H1 (cell line): ENCODE measurements at places on chromosomes 5 and 9.

- DNase-seq: no peak
Measured at GRCh38 chr9:87725356-87725899, 491 bp upstream of the CTSL start.

GRCh38 chr5:149153751-149154610 is 12.7 kb downstream of the ABLIM3 start:
- DNase-seq: no peak

GRCh38 chr5:10620346-10620745 is 56.5 kb downstream of the ANKRD33B start:
- DNase-seq: no peak

DNA sequence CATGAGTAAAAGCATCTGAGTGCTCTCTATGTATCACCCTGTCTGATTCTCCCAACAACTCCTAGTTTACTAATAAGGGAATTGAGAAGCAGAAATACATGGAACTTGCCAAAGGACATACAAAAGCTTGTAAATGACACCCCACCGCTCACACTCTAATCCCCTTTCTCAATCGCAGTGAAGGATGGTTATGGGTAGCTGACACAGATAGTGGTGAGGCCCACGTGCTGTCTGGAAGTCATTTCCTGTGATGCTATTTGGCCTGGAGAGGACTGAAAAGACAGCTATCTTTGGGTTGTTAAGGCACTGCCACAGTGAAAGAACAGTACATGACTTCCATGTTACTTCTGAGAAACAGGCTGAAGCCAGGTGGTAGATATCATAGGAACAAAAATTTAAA is 117.0 kb downstream of the GLIS3 start:
- no peak for DNase-seq

GRCh38 chr9:125747053-125747764 is at the start of gene PBX3:
TSS of gene PBX3 (plus strand) at chr9:125747373.
- DNase-seq: peak; percentile 66

DNA sequence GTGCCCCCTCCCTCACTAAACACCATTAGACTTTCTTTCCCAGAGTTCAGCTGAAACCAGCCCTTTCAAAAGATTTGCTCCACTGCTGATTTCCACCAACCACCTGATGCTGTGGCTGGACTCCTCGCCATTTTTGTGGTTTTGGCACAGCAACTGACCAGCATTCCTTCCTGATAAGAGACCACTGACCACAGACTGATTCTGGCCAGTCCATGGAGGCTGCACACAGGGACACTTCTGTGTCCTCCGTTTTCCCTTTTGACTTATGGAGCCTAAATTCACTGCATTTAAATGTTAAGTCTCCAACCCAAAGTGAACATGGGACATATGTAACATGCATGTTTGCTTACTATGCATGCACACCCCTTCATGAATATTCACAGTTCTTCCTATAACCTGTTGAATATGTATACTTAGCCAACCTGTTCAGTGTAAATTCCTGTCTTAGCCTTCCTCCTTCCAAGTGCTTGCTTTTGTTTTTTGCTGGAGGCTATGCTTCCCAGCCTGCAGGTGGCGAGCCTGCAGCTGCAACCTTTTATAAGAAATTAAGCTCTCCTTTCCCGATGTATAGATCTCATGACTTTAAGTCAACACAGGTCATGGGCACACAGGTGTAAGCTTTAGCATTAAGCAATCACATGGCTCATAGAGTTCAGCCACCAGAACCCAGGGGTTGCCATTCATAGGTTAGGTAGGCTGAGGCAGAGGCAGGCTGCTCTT is 78.7 kb downstream of the ACTL7B start:
- DNase-seq: no peak

- DNase-seq: no peak
Measured at GRCh38 chr5:116559239-116559638, 15.4 kb downstream of the SEMA6A start.

DNA sequence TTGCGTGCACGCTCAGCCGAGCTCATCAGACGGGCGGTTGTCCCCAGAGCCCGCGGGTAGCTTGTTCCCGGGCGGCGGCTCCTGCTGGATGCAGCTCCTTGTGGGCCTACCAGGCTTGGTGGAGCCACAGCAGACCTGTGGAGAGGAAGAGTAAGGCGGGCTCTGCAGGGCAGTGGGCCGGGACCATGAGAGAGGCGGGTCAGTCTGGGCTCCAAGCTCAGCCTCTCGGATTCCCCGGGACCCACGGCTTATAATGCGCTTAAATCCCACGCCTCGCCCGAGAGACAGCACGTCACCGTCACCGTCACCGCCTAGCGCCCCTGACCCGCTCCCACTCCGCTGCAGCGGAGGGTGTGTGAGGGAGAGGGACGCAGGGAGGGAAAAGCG is 1.9 kb upstream of the ANKRD18A start:
- DNase-seq: no peak

GRCh38 chr5:66362046-66362445 is 217.9 kb downstream of the SREK1 start:
- no peak for DNase-seq

- no peak for DNase-seq
Measured at GRCh38 chr5:123800640-123801039, 288.7 kb downstream of the CSNK1G3 start.

DNA sequence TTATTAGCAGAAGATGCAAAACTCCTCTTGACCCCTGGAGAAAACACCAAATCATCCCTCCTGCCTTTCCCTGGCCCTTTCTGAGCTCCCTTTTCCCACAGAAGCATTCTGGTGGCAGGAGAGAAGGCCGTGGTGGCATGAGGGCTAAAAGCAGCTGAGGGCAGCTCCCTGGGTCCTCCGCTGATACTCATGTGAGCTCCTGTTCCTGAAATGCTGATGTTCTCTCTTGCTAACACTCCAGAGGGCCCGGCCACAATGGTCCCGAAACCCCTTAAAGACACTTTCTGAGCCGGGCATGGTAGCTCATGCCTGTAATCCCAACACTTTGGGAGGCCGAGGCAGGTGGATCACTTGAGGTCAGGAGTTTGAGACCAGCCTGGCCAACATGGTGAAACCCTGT is 183.1 kb downstream of the HSPA4 start:
- DNase-seq: no peak

DNA sequence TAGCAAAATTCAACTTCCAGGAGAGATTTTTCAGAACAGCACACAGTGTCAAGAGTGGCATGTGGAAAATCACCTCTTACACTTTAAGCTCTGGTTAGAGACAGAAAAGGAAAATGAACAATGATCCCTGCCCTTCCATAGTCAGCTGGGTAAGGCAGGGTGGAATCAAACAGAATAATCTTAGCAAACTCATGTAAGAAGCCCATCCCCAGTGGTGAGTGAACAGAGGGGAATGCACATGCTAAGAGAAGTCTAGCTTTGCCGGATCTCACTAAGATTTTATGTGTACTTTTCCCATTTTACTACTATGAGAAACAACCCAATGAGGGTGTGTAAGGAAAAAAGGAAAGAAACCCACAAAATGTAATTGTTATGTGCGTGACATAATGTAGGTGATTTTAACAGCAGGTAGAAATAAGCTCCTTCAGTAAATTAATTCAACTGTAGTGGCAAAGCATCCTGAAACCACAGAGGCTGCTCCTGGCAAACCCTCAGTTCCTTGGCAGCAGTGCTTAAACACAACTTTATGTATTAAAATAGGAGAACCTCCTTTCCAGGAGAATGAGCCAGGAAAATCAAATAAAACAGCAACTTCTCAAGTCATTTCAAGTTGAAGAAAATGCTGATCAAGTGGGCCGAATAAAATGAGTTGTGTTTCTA is 366.0 kb upstream of the TRPC7 start:
- DNase-seq: no peak

DNA sequence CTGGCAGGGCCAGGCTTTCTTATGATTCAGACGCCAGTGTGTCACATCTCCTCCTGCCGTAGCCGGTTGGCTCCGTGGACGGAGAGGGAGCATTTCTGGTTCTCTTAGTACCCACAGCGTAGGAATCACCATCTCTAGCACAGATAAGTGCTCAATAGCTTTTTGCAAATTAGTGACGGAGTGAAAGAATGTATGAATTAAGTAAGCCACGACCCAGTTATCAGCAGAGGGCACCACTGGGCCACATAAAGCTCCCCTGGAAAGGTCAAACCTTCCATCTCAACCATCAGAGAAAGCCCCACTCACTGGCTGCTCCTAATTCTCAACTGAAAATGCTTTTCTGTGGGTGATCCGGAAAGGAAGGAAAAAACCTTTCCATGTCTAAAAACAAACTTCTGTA is 317.0 kb upstream of the ADCY2 start:
- peak; percentile 31 for DNase-seq

DNA sequence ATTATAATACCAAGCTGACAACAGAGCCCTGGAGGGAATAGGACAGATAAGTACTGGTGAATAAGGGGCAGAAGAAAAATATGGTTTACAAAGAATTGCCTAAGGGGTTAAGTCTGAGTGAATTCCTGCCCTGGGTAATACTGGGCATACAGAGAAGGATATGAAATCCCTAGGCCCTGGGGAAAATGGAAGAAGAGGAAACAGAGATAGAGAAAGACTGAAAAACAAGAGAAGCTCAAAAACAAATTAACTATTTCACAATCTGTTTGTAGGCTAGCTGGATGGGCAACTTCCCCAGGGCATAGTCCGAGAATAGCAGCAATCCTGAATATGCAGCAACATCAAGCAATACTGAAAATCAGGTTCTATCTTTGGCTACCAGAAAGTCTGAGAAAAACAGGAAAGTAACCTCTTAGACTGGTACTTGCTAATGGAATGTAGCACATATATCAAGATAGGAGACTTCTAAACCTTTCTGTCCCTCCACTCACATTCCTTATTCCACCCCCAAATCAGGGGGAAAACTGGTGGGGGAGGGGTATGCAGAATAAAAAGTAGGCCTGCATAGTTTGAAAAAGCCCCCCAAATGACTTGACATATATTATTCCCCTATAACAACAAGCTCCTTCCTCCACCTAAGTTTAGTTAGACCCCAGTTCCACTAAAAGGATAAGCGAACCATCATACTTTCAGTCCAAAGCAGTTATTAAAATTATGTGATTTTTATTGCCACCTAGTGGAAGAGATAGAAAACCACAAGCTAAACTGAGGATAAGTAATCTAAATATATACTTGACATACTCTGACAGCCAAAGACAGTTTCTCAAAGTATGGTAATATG is 20.6 kb downstream of the SLC38A9 start:
- no peak for DNase-seq

DNA sequence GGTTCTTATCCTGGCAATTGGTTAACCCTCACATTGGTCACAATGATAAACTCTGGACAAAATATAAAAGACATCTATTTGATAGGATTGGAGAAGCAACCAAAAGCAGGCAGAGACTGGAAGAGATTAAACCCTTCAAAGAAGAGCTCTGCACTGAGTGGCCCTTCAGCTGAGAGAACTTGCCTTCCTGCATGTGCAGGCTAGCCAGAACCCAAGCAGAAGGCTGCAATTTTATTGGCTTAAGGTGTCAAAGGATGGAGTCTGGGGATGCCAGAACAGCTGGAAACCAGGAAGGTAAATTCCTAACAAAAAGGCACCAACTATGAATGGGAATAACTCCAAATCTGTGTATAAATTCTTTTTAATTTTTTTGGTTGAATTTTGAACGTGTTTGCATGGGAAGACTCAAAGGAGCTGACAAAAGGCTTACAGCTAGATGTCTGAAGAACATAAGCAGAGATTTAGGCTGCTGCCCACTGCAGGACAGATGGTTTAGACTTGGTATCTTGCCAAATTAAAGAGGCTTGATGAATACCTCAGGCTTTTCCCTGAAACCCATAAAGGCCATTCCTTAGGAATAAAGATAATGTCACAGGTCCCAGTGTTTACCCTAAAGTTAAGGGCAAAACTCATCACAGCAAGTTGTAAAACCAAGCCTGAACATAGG is 66.3 kb downstream of the NR2F1 start:
- no peak for DNase-seq

DNA sequence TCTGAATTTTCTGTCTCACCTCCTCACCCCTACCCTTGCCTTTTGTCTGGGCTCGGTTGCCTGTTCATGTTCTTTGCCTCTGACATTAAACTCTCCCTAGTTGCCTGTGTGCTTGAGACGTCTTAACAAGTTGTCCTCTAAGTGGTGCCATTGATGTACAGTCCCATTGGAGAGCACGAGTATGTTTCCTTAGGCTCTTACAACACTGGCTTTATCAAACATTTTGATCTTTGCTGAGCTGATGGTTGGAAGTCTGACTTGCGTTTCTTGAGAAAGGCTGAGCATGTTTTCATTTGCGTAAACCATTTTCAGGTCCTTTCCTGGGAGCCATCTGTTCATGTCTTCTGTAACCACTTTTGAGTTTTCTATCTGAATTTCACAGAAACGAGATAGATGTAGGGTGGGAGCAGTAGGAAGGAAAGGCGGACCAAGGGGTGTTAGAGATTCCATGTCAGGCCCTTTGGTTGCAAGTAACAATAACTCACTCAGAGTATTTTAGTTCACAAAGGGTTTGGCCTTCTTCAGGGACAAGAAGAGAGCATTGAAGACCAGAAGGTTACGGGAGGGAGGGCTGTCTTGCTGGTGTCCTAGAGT is 35.4 kb downstream of the OTULIN start:
- DNase-seq: no peak

- DNase-seq: no peak
Measured at GRCh38 chr9:73344060-73344459, 192.4 kb downstream of the ANXA1 start.

DNA sequence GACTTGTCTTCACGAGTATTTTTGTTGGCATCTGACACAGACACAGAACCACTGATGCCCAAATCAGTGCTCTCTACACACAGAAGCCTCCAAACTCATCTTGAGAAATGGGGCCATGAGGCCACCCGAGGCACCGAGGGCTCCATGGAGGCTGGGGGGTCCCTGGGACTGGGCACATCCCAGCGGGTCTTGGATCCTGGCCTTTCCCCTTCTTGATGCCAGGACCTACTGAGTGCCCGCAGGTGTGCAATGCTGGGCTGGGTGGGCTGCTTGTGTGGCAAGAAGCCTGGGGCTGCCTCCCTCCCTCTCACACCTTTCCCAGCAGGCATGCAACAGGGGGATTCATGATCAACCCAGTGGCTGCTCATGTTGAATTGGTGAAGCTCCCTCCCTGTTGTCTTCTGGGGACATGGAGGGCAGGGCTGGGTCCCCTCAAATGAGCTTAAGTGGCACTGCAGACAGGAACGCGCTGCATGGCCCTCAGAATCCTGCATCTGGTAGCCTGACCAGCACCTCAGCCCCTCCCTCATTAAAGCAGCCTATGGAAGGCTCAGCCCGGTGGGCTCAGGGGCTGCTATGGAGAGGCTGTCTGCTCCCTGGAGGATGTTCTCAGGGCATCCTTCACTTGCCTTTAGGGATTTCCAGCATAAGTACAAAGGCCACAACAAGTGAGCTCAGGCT is 63.7 kb upstream of the SIMC1 start:
- peak; percentile 35 for DNase-seq

- no peak for DNase-seq
Measured at GRCh38 chr9:97550386-97550785, 48.9 kb downstream of the TMOD1 start.

DNA sequence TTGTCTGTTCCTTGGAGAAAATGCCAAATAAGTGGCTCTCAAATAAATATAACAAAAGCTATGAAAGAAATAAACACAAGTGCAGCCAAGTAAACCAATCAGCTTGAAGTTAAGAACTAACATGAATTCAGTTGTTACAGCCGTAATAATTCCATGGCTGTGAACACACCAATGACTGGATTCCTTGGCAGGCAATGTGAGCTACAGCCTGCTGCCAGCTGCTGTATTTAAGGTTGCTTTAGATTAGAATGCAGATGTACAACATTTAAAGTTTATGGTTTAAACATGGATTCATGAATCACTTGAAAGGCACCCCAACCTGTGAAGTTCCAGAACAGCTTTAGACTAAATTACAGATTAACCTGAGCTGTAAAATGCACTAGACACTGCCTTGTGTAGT is 626.4 kb upstream of the SEMA6A start:
- DNase-seq: no peak

- DNase-seq: no peak
Measured at GRCh38 chr9:20835377-20836286, 151.6 kb downstream of the FOCAD start.
